GM10248 (cell line): ENCODE measurements at places on chromosomes 4 and X.

- peak; percentile 26 for DNase-seq
Observed at GRCh38 chr4:121736735-121737351, 28.1 kb downstream of the SMIM43 start.

- no peak for DNase-seq
Observed at GRCh38 chrX:53188763-53189162, 36.2 kb downstream of the KDM5C start.

GRCh38 chrX:1244164-1245076, 24.2 kb upstream of the CSF2RA start:
- DNase-seq = peak; percentile 37

- no peak for DNase-seq
Observed at GRCh38 chr4:56540826-56541225, 35.2 kb downstream of the ARL9 start.

DNA sequence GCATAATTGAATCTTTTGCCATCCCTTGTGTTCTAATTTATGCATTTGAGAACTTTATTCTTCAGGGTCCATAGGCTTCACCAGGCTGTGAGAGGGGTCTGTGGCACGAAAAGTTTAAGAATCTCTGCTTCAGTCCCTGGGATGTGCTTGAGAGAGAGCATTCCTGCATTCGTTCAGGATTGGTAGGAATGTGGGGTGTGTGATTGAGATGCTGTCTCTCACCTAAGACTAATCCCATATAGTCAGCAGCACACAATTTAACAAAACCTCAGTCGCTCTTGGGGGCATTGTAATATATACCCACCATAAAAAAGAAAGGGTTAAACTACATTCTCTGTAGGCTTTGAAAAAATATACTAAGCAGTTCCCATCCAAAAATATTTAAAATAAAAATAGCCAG, 41.7 kb downstream of the PTTG2 start:
- DNase-seq = no peak

- DNase-seq = no peak
Observed at GRCh38 chrX:111164728-111165127, 68.7 kb downstream of the PAK3 start.

DNA sequence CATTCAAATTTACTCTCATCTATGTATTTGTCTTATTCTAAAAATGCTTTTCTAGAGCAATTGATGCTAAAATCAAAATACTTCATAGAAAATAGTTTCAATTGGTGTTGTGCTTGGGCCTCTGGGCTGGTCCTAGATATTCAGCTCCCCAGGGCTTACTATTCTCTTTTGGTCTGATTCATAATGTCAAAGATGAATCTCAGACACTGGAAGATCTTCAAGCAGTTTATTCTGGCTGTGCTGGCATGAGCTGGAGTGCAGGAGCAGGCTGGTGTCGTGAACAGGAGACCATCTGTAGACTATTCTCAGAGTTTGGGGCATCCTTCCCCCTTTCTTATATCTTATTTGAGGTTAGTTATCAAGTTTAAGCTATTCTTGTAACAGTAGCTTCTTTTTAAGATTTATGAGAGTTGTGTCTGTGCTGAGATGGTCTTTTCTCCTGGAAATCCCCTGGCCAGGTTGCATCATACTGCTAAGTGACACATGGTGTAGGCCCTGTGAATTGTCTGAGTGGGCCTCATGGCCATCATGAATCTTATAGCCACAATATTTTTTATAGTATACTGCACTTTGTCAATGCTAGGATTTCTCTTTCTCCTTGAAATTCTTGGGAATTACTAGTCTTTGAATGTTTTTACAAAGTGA, 1624.0 kb upstream of the IGFBP7 start:
- DNase-seq = no peak

DNA sequence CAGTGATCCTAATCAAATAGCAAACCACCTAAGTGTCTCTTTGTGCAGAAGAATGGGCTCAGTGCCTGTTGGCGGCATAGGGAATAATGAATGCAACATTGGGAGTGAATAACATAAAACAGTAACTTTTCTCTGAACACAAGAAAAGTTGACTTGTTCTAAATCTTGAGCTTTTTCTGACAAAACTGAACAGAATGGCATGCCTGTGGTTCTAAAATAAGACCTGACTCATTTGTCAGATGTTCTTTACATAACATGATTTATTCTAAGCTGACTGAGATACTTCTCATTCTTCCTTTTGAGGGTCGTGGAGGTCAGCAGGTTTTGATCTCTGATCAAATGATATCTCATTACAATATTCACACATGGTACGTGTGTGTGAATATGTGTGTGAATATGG, 165.4 kb upstream of the WDR1 start:
- DNase-seq = no peak

- DNase-seq = no peak
Observed at GRCh38 chr4:137534516-137534915, 2.2 kb upstream of the PCDH18 start.

- no peak for DNase-seq
Observed at GRCh38 chr4:56857601-56858309, 36.3 kb upstream of the SPINK2 start.

DNA sequence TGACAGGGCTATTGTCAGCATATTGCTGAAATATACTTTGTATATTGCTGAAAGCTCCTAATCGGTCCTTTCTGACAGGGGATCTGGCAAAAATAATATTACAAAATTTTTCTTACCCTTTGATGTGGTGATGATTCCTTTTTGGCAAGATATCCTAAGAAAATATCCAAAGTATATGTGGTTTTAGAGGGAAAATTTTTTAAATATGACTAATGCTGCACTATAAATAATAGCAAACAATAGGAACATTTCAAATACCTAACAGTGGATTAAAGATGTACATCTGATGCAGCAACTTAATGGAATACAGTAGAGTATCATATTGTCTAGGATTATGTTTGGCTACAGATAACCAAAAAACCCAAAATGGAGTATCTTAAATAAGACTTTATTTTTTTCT, 49.6 kb downstream of the RRAGB start:
- DNase-seq = no peak

DNA sequence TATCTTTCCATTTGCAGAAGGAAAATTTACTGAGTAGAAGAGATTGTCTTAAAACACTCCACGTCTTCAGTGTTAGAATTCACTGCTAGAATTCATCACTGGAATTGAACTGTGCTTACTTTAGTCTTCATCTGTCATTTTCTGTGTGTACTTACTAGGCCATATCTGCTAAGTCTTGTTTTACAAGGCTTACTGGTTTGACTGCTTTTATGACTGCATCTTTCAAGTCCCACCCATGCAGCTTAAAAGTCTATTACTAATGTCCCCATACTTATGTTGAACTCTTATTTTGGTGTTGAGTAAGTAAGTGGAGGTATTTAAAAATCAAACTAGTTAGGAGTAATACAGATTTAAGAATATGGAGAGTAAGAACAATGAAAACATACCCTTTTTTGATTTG, 14.6 kb downstream of the CLCN3 start:
- DNase-seq = no peak

DNA sequence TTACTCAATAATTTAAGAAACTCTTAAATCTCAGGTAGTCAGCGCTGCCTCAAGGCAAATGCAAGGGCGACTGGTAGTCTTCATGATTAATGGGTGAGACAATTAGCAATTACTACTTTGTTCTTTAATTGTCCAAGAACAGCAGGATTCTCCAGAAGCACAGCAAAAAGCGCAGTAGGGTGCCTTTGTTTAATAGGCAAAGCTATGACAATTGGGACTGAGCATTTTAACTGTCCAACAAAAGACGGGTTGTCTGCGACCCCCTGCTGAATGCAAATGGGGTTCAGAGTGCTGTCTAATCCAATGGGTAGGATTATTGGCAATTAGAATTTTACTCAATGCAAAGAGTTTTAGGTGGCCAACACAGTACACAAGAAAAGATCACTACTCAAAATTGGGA, 286.1 kb downstream of the CHIC1 start:
- DNase-seq = no peak

- DNase-seq = no peak
Observed at GRCh38 chr4:55132775-55133174, 7.4 kb upstream of the KDR start.

DNA sequence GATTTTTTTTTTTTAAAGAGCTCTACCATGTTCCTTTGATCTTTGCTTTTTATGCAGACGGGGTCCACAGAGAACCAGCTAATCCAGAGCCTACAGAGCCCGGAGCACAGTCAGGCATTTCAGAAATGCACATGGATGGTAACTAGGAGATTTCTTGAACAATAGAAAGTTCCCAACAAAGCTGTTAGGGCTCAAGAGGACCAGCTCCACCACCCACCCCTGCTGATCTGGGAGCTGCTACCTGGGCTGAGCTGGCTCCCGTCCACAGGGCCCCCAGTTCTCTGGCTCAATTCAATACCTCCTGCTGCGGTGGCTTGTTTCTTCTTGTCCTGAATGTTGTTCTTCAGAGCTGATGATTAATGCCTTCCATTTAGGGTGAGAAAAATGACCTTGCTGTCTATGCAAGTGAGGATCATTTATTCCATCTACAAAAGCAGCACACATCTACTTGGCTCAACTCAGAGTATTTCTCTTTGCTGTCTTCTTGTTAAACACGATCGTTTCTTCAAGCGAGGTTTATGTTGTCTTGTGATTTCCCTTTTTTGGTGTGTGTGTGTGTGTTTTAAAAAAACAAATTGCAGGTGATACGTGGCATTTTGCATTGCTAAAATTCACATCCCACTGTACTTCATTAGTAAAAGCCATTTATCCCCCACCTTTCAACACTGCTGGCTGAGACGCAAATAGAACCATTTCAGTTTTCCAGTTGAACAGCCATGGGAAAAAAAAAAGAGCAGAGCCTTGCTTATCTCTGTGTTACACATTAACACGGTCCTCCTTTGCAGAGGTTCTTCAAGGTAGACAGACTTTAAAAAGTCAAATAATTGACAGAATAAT, 31.3 kb downstream of the IGFBP7 start:
- DNase-seq = no peak

DNA sequence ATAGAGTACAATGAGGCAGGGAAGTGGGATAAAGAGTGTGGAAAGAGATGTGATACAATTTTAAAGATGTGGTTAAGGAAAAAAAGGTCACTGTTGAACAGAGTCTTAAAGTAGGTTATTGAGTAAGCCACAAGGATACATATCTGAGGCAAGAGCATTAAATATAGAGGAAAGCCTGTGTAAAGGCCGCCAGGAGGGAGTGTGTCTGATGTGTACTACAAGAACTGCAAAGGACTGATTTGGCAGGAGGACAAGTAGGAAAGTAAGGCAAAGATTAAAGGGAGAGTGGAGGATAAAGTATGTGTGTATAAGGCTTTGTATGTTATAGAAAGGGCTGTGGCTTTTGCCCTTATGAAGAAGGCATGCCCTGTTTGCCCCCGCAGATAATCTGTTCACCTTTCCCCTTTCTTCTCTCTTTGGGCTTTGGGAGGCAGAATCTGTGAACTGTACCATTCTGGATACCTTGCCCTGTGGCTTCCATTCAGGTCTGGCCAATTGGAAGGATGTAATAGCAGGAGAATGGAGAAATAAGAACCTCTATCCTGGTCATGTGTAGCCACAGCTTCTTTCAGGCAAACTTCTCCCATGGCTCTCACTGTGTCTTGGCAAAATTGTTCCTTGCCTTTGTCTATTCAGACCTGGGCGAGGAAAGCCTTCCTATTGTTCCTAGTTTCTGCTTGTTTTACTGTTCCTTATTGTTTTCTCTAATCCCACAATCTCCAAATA, 68.9 kb upstream of the FAM47B start:
- no peak for DNase-seq

- no peak for DNase-seq
Observed at GRCh38 chrX:29376584-29376983, 789.3 kb downstream of the IL1RAPL1 start.

- DNase-seq = no peak
Observed at GRCh38 chr4:70667740-70668535, 1.6 kb upstream of the JCHAIN start.

DNA sequence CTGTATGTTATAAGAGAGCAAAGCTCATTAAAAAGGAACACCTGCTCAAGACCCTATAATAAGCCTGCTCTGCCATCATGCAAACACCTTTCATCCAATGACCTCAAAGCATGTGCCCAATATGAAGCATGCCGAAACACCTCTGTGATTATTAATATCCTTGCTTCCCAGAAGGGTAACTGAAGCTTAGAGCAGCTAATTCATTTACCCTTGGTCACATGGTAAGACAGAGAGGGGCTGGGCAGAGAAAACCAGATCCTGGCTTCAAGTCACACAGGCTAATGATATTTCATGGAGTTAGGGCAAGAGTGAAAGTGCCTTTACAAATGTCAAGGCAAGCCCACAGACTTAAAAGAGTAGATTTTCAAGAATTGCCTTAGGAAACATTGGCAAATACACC, 5.6 kb downstream of the AMOT start:
- no peak for DNase-seq

- no peak for DNase-seq
Observed at GRCh38 chrX:18353931-18354368, 538 bp downstream of the SCML2 start.

GRCh38 chr4:41364876-41365275, 108.1 kb downstream of the UCHL1 start:
- DNase-seq = no peak

DNA sequence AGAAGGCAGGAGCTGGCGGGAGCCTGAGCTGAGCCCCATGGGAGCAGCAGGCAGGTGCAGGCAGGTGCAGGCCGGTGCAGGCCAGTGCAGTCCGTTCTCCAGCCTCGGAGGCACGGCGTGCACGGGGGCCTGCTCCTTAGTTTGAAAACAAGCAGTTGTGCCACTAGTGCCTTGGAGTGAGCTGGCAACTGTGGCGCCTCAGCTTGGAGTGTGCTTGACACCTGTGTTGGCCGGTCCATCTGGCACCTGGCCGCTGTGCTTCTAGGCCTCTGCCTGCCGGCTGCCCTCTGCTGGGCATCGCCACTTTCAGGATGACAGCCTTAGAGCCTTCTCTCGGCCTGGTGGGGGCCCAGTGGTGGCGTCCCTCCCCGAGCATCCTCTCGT, 47.9 kb downstream of the RGS12 start:
- DNase-seq = no peak

DNA sequence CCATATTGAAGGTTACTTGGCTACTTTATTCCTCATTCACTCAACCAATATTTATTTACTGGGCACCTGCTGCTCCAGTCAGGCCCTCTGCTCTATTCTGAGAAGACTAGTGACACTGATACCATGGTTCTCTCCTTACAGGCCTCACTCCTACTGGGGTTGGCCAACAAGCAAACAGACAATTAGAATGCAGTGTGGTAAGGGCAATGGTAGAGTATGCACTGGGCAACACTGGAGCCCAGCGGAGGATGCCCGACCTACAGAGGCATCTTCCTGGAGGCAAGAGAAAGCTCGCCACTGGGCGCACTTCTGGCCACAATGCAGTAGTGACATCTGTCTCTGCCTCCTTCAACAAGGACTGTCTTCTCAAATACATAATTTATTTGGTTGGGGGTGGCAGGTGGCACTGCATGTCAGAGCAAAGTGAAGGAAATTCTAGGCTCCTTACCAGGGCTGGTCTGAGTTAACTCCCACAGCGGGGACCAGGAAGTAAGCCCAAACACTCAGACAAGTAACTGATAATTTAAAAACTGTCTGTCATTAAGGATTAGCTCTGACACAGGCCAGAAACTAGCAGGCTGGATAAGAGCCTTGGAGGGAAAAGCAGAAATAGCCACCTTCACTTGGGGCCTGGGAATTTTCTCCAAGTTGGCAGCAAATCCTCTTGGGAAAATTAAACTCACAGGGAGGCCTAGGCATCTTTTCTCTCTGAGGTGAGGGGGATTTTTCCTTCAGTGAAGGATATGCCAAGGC, 150.7 kb upstream of the EOLA2 start:
- DNase-seq = no peak
